ENCODE measurements at places on chromosomes 3 and 15.

DNA sequence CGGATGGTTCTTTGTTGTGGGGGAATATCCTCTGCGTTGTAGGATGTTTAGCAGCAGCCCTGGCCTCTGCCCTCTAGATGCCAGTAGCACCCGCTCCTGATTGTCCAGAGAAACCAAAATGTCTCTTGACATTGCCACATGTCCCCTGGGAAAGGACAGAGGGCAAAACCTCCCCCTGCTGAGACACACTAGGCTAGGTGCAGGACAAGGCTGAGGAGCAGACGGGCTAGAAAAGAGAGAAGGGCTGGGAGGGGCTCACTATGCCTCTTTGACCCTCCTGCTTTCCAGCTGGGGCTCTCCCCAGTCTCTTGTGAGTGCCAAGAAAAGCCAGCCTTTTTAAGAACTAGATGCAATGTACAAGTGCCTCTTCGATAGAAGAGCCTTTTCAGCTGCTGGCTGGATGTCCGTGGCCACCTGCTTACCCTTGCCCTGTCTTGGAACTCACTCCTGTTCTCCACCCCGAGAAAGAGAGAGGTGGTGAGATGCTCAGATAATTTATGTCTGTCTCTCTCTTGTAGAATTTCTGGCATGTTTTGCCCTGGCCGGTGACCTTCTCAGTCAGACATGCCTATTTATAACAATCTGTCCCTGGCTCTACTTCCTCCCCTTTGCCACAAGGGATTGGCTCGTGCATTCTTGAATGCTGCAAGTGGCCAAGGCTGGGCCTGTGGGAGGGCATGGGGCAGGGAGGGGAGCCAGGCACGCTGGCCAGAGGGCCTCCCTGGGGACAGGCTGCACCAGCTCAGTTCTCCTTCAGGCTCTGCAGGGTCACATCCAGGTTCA lies 142.6 kb downstream of the RPLP1 start:
- no peak for DNase-seq

- DNase-seq: no peak
Observed at GRCh38 chr3:51269466-51269865, 115.6 kb upstream of the MANF start.

GRCh38 chr3:51706788-51707731 lies at the start of gene GRM2:
Gene GRM2, plus strand, starts transcription at chr3:51707068. Its CDS starts 1,916 bp downstream, at chr3:51708984.
- peak; percentile 47 for DNase-seq

DNA sequence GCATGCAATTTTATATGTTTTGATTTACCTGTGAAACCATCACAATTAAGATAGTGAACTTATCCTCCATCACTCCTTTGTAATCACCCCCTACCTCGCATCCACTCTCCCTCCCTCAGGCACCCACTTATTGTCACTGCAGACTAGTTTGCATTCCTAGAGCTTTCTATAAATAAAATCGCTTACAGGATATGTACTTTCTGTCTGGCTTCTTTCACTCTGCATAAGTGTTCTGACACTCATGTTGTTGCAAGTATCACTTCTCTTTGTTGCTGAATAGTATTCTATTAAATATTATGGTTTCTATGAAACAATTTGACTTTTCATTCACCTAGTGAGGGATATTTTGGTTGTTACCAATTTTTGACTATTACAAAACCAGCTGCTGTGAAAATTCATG lies 139.3 kb downstream of the RSRC1 start:
- DNase-seq: no peak

GRCh38 chr15:33215941-33216872 lies 21.7 kb upstream of the FMN1 start:
- no peak for DNase-seq

DNA sequence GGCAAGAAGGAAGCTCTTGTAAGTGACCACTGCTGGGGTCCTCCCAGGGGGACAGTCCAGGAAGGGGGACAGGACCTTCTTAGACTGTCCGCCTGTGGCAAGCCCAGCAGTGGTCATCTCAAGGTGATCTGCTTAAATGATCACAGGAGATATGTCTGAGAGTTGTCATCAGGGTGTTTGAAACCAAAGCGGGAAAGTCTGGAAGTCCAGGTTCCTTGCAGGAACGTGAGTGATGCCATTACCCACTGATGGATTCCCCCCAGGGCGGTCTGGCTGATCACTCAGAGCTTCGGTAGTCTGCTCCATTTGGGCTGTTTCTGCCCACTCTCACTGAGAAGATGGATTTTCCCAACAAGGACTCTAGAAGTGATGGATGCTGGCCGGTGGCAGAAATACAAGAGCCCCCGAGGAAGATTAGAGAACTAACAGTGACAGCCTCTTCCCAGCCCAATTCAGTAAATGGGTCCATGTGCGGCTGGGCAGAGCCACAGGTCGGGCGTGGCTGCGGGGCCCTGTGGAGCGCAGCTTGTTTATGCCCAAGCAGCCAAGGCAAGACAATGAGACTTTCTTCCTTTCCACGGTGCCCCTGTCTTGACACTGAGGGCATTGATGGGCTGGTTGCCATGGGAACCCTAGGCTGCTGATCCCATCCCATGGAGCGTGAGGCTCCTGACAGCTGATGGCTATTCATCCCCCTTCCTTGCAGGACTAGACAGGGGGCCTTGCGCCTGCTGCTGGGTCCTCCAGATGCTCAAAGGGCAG lies 9.5 kb downstream of the PCSK6 start:
- no peak for DNase-seq

- peak; percentile 9 for DNase-seq
Observed at GRCh38 chr3:149085828-149086231, 503 bp downstream of the HLTF start.

- DNase-seq: no peak
Observed at GRCh38 chr15:23484870-23485269, 37.8 kb upstream of the GOLGA6L2 start.

GRCh38 chr3:50666837-50667236 lies 7.9 kb upstream of the DOCK3 start:
- no peak for DNase-seq

DNA sequence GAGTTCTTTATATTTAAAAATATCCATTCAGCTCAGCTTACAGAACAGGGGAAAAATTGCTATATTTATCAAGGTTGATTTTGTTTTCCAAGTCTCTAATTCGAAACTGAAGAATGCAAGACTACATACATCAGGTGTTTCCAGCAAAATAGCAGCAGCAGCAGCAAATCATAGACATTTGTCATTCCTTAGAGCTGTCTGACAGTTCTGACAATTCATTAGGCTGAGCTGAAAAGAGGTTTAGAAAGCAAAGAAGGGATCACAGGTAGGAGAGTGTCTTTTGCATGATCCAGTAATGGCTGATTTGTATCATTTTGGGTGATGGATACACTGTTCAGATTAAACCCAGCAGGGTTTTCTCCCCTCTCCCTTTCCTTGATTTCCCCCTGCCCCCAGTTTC lies 545.7 kb downstream of the MCTP2 start:
- no peak for DNase-seq

GRCh38 chr3:51932471-51933370 lies 9.0 kb downstream of the RRP9 start:
- DNase-seq: no peak

GRCh38 chr3:12901623-12902045 lies 60.3 kb upstream of the RPL32 start:
- peak; percentile 56 for DNase-seq

DNA sequence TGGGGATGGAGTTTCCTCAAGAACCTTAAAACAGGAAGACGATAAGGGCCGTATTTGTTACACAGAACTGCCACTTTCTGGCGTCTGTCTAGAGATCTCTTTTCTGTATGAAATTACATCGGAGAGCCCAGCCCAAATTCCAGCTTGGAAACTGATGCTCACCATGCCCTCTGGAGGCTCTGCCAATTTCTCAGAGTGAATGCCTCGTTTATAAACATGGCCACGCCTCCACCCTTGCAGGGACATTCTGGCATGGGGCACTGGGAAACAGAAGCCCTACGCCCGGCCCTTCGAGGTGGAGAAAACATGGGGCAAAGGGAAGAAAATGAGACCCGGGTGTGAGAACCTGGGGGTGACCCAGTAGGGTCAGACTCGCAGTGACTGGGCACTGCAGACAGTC lies 53.4 kb upstream of the SEC13 start:
- DNase-seq: no peak

- DNase-seq: no peak
Observed at GRCh38 chr3:173663696-173664111, 266.2 kb downstream of the NLGN1 start.

DNA sequence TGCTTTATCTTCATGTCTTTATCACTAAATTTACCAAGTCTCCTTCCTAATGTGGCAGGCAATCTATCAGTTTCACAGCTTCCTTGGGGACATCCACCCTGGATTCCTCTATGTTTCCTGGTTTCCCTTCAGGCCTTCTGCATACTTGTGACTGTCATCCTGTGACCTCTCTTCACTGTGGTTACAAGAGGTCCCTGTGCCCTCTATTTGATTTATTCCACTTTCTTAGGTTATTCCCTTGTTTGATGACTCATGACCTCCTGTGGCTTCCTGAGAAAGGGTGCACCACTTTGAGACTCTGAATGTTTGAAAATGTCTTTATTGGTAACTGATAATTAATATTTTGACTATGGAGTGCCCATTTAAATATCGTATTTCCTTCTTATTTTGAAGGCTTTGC lies 60.5 kb upstream of the KY start:
- DNase-seq: no peak

DNA sequence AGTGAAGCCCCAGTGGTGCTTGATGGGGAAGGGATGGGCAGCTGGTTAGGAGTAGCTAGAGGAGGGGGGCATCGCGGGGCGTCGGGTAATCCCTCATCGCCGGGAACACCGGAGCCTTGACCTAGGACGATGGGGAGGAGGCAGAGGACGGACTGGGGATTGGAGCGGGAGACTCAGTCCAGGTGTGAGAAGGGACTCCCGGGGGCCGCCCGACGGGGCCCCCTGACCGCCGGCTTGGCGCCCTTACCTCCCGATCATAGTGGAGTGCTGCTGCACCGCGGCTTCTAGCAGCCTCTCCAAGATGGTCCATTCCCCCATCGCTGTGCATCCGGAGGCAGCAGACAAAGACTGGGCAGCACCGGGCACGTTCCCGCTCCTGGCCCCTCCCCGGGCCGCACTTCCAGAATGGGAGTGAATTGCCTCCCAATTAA lies 612 bp downstream of the GJD2 start:
- DNase-seq: no peak

DNA sequence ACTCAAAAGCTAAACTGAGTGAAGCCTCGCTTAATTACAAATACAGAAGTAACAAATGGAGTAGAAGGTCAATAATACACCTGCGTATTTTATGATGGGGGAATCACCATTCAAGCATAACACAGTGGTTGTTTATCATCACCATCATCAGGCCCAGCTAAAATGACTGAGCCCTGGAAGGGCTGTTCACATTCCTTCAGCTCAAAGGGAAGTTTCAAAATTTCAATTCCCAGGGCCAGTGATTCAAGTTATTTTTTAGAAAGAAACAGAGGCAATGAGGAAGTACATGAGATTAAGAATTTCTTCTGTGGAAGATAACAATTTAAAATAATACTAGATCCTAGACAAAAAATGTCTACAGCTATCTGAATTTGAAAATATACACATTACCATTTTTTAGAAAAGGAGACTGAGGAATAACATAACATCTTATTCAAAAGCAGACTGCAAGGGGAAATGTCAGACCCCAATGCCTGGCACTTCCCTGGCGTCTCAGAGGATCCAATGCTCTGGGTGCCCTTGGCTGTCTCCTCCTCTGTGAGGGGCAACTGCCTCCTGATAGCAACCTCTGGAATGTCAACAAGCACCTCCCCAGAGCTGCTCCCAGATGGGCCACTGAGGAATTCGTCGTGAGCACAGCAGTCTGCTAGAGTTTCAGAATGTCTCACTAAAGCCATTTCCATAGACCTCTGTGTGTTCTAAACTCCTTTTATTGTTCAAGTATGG lies 22.8 kb downstream of the EHD4 start:
- DNase-seq: no peak

DNA sequence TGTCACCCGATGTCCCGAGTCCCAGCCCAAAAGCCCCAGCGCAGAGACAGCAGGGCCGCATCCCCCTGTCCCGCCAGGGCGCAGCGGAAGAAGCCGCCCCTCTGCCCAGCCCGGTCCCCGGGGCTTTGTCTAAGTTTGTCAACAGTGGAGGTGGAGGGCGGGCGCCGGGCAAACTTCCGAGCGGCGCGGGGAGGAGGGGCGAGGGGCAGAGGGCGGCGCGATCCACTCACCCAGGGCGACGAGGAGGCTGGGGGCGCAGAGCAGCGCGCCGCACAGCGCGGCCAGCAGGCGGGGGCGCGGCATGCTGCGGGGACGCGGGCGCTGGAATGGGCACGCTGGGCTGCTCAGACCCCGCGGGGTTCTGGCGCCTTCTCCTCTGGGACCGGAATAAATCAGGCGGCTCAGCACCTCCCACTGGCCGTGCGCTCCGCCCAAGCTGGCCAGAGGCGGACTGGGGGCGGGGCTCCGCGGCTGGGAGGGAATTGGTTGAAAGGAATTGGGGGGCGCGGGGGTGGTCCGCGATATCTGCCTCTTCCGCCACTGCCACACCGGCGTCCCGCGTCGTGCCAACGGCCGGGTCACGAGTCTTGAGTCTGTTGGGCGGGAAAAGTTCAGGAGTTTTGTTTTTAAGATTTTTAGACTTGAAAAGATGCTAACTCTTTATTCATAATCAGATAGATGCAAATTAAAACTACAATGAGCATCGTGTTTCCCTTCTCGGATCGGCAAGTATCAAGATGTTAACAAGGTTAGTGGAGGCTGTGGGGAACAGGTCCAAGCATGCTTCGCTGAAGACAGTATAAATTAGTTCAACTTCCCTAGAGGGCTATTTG lies at the start of gene MFGE8:
Gene MFGE8, minus strand, starts transcription at position 363 of the 833 bp plus-strand sequence. Its CDS starts 60 bp downstream, at position 303.
- DNase-seq: peak; percentile 80

All from NCI-H2171 (cell line).